ENCODE measurements at places on chromosomes 6 and 20.

DNA sequence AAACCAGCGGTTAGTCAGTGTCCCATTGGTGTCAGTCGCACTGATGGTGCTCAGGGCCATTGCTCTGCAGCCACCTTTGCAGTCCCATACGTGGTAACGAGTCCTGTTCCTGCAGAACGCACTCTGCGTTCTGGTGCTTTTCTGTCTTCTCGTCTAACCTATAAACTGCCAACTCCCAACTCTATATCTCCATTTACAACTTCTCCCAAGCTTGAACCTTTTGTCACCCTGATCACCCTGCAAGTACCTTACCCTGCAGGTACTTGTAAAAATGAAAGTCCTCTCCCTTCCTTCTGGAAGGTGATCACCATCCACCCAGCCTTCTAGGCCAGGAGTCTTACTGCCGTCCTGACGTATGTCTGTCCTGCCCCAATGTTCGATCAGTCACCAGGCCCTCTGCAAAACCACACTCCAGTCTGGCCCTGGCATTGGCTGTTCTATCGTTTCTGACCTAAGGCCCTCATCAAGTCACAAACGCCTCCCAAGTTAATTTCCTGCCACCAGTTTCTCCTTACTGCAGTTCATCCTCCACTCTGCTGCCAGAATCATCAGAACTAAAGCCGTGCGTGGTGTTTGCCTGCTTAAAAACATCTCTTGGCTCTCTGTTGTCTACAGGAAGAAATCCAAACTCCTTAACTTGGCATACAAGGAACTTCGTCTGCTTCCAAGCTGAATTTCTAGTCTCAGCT lies 7.9 kb downstream of the RREB1 start:
- no peak for DNase-seq

DNA sequence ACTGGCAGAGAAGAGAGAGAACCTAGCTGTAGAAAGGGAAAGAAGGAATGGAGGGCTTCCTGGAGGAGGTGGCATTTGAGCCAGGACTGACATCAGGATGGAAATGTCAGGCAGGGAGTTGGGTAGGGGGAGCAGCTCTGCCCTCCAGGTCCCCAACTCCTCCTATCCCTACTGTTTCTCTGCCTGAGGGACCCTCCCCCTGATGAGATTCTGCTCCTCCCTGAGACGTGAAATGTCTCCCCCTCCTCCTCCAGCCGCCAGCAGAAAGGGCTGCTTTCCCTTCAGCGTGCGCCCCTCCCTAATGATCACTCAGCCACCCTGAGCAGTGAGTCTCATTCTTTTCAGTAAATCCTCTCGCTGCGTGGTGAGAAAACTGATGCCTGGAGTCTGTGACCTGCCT lies 40.6 kb downstream of the HLA-DPB1 start:
- DNase-seq, result no peak

- DNase-seq, result no peak
These were observed 5.4 kb downstream of the SERINC3 start for GRCh38 chr20:44516491-44516890.

- no peak for DNase-seq
These were observed 173.1 kb upstream of the ID4 start for GRCh38 chr6:19664050-19664449.
